ENCODE measurements at places on chromosomes 16 and 17.

- no peak for DNase-seq
These were observed 7.4 kb downstream of the TELO2 start for GRCh38 chr16:1500465-1501150.

DNA sequence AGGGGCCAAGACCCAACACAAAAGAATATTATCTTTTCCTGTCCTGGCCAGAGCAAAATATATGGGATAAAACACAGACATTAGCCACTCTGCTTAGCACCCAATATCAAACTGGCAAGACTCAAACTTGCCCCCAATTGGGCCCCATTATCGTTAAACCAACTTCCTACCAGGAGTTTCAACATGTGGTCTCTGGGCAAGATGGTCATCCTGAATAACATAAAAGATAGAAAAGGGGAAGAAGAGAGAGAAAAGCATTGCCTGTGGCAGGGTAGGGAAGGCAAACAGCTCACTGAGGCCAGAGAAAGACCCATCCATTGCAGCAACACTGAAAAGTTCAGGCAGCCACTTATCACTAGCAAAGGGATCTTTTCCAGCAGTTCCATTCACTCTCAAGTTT is 502.1 kb downstream of the KIF2B start:
- DNase-seq, result no peak

DNA sequence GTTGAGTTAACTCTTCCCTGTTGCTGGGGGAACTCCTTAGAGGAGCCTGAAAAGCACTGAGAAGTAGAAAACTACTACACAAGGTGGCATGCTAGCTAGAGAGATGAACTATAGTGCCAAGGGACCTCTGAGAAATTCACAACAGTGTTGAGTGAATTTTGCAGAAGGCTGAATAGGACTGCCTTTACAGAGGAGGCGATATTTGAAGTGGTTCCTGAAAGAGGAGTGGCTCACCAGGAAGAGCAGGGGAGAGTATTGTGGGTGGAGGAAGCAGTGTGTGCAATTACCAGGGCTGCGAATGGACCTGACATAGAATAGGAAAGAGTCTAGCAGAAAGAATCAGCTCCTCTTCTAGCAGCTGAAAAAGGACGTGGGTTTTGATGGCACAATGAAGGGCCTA is 66.4 kb downstream of the CDK5R1 start:
- DNase-seq, result no peak

DNA sequence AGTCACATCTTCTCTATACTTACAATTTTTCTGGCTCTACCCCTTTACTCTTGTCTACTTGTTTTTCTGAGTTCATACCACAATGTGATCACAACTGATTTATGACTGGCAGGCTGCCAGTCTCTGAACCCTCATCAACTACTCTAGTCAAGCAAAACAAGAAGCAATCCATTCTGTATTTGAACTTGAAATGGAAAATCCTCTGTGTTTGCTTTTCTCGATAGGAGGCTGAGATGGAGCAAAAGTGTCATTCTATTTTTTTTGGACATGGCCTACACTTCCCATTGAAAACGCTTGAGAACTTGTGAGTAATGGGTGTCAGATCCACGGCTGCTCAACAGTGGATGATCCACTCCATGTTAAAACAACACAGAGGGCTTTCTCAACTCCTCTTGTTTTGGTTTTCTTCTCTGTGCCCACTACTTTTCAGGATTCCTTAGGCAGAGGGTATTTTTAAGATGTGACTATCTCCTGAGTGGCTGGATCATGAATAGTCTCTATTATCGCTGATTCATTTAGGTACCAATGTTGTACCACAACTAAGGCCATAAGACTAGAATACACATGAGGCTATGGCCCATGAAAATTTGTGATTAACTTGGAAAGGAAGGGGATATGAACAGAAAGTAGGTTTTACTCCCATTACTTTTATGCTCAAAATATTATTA is 11.7 kb downstream of the TMEM100 start:
- DNase-seq, result no peak

GRCh38 chr16:58160855-58161254 is 31.7 kb upstream of the CFAP20 start:
- no peak for DNase-seq

DNA sequence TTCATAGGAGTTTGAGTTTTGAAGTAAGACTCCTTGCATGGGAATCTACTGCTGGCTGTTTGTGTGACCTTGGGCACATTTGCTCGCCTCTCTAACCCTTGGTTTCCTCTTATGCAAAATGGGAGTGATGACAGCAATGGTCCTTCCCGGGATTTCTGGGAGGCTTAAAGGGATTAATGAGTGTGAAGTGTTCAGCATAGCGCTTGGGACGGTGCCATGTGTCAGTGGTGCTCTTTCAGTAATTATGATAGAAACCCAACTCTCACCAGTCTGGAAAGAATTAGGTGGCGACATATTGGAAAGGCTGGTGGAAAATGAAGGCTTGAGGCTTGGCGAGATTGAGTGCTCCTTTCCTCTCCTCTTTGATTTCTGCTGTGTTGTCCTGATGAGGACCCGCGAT is 429.2 kb upstream of the EEF2KMT start:
- DNase-seq, result no peak

- peak; percentile 91 for DNase-seq
These were observed 5.3 kb downstream of the RNF166 start for GRCh38 chr16:88700636-88701482.

DNA sequence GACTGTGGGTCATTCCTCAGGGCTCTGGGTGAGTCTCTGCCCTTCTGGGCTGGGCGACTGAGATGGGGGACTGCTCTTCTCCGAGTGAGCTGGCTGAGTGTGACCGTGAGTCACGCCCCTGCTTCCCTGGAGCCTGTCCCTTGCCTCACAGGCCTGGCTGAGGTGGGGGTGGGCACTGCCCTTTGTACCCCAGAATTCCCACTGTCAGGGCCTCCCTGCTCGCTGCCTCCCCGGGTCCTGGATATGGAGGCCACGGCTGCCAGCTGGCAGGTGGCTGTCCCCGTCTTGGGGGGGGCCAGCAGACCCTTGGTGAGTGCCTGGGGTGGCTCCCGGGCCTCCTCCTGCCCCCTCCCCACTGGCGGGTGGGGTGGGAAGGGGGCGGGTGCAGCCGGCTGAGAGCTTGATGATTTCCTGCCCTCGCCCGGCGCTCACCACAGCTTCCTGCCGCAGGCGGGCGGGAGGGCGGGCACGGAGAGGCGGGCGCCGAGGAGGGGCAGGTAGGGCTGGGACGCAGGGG is at the start of gene LAT:
LAT (plus strand) TSS at position 434 of the 517 bp plus-strand sequence. CDS start 366 bp downstream, outside the sequence.
- peak; percentile 53 for DNase-seq

DNA sequence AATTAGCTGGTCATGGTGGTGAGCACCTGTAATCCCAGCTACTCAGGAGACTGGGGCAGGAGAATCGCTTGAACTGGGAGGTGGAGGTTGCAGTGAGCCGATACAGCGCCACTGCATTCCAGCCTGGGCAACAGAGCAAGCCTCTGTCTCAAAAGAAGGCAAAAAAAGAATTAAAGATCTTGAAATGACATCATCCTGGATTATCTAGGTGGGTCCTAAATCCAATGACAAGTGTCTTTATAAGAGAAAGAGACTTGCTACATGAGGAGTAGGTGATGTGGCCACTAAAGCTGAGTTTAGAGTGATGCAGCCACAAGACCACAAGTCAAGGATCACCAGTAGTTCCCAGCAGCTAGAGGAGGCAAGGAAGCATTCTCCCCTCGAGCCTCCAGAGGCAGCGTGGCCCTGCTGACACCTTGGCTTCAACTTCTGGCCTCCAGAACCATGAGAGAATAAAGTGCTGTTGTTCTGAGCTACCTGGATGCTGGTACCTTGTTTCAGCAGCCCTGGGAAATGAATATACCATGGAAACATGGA is 15.8 kb downstream of the CIITA start:
- no peak for DNase-seq

DNA sequence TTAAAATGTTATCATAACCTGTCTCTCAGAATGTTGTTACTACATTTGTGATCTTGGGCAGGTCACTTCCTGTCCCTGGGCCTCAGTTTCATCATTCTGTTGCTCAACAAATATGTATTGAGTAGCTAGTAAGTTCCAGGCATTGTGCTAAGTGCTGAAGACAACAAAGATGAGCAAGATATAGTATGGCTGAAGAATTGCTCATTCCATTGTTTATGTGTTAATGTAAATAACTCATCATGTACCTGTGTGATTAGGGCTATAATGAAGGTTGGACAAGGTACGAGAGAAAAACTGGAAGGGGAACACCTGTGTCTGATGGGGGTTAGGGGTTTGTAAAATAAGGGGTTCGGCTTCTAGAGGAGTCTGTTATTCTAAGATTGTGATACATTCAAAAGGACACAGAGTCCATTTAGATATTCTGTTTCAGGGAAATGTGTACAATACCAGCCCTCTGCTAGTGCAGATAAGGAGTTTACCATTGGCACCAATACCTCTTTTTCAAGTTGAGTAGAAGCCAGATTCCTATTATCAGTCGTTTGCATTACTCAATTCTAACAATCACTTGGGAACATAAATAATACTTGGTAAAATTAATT is 20.0 kb downstream of the TUBG1 start:
- no peak for DNase-seq

DNA sequence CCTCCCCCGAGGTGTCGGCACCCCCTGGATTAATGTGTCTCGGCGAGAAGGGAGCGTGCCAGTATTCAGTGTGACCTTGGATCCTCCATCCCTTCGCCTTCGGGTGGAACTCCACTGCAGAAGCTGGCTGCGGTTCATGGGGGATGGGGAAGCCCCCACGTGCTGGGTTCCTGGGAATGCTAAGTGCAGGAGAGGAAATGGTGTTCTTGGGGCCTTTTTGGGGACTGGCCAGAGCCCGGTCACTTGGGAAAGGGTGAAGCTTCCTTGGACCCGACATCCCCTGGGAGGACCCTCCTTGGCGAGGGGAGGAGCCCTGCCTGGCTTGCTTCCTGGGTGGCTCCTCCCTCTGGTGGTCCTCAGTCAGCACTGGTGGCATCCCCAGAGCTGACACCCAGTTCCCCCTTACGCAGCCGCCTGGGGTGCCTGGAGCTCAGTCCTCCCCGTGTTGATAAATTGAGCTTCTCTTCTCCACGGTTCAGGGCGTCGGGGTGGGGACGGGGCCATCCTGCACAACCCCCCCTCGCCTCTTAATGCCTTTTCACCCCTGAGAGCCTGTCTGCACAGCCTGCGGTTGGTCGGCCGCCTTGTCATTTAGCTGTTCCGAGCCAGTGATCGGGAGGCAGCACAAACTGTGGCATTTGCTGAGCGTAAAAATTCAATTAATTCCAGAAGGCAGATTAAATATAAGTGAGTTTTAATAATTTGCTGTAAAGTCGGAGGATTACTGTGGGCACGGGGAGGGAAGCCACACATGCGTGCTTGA is 30.7 kb upstream of the GSE1 start:
- no peak for DNase-seq
